ENCODE measurements at places on chromosomes 3 and 15.

- DNase-seq, result no peak
Observed at GRCh38 chr3:24428481-24428880, 66.2 kb downstream of the THRB start.

DNA sequence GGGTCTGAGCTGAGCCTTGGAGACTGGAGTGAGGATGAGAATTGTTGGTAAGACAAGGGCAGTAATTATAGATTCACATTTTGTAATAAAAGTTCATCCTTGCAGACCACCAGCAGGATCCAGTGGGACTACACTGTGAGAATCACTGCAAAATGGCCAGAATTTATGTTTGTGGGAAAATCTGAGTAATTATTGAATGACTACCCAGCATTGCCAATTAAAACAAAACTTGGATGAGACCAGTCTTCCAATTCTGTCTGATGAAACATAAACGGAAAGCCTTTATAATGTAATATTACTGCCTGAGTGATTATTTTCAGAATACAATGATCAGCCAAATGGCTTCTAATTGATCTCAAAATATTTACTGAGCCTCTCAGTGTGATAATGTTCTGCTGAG lies 323.3 kb upstream of the C2CD4B start:
- DNase-seq, result no peak

DNA sequence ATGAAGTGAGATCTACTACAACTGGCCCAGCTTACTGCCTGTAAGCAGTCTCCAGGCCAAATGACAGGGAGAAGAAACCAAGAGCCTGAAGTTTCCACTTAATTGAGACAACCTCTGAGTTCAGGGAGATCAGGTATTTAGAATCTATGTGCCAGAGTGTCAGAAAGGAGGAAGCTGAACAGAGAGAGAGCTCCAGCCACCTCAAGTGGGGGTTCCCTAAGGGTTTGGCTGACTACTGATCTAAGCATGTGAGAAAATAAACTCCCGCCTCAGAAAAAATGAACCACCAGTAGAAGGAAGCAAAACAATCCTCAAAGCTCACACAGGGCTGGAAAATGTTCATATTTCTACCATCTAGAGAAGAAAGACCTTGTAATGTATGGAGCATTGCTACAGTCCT lies 25.0 kb downstream of the ADAM10 start:
- no peak for DNase-seq

DNA sequence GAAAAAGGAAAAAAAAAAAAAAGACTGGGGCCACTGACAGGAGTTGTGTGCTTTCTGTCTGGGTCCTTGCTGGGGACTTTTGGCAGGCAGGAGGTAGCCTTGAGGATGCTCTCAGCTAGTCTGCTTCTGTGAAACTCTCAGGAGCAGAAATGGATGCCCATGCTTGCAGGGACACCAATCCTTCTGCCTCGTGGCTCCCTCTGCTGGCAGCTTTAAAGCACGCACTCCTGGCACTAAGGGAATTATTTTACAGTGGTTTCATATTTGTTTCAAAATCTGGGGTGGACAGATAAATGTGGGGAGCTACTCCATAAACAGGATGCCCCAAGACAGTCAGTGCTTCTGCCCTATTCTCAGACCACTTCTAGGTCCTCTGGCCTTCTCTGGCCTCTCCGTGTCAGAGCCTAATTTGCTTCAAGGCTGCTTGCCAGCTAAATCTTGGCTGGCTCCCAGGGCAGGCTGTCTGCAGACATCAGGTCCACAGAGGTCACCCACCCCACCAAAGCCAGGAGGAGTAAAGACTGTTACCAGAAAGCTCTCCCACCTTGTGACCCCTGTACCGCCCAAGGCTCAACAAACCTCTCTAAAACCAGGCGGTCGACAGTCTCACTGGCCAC lies 17.1 kb downstream of the TRAIP start:
- peak; percentile 85 for DNase-seq

GRCh38 chr15:94348084-94348483 lies 116.7 kb downstream of the MCTP2 start:
- no peak for DNase-seq

- no peak for DNase-seq
Observed at GRCh38 chr15:38662805-38663204, 98.2 kb upstream of the RASGRP1 start.

DNA sequence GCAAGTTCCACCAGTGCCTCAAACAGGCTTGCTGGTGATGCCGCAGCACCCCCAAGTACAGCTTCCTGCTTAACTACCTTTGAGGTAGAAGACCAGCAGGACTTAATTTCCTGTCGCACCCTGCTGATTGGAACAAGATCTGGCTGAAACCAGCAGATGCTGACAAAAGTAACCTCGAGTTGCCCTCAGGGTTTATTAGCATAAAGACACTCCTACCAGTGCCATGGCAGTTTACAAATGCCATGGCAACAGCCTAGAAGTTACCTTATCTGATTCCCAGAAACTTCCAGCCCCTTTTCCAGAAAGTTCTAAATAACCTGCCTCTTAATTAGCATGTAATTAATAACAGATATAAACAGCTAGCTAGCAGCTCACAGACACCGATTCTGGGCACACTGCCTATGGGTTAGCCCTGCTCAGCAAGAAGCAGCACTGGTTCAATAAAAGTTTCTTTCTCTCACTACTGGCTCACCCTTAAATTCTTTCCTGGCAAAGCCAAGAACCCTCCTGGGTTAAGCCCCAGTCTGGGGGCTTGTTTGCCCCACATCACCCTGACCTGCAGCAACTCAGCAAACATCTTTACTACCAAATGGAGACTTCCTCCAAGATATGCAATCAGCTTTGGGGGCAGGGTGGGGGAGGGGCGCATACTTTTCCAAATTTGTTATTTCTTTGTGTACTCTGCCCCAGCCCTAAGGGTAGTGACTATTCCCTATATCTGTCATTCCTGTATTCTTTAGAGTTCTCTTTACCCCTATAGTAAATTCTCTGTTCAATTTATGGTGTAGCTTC lies 54.2 kb downstream of the MAP4 start:
- no peak for DNase-seq

GRCh38 chr3:139888561-139889140 lies 46.3 kb upstream of the CLSTN2 start:
- no peak for DNase-seq

- DNase-seq, result no peak
Observed at GRCh38 chr3:37502621-37503020, 328.2 kb upstream of the LRRFIP2 start.

DNA sequence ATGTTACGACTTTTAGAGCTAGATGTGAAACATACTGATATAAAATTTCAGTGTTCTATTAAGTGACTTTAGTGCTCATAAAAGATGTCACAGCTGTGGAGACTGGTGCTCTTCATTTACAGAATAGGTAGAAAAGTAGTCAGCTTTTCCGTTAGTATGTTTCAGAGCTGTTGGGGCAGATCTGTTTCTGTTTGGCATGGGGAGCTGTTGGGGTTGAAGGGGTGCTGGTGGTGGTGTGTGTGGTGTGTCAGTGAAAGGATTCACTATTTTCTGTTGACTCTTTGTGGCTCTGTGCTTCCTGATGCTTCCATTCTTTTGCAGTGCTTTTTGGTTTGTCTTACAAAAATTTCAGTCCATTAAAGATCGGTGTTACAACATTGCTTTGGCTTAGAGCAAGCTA lies 3.2 kb downstream of the UBE2E2 start:
- no peak for DNase-seq

GRCh38 chr15:100558771-100559254 lies 30.1 kb upstream of the CERS3 start:
- DNase-seq, result no peak

GRCh38 chr3:46271209-46271745 lies 29.0 kb downstream of the CCR3 start:
- no peak for DNase-seq

DNA sequence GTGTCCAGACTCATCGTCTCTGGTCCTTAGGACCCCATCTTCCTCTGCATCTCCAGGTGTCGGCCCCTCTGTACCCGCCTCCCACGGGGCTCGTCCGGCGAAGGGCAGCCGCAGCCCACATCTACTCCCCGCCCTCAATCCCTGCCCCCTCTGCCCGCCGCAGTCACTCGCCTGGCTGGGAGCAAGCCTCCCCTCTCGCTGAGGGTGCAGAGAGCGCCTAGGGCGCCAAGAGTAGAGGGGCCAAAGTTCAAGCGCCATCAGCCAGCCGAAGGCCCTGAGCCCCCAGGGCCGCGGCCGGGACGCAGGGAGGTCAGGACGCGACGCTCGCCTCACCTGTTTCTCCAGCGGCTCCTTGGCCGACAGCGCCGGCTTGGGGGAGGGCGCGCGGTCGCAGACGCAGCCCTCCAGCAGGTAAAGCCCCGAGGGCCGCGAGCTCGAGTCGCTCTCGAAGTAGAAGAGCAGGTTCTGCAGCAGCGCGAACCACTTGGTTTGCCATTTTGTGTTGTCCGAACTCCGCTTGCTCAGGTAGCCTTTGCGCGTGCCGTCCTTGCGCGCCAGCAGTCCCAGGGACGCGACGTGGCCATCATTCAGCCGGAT lies 592 bp downstream of the RASGRF1 start:
- DNase-seq, result no peak

GRCh38 chr3:103189941-103190340 lies 755.1 kb downstream of the ZPLD1 start:
- DNase-seq, result no peak

DNA sequence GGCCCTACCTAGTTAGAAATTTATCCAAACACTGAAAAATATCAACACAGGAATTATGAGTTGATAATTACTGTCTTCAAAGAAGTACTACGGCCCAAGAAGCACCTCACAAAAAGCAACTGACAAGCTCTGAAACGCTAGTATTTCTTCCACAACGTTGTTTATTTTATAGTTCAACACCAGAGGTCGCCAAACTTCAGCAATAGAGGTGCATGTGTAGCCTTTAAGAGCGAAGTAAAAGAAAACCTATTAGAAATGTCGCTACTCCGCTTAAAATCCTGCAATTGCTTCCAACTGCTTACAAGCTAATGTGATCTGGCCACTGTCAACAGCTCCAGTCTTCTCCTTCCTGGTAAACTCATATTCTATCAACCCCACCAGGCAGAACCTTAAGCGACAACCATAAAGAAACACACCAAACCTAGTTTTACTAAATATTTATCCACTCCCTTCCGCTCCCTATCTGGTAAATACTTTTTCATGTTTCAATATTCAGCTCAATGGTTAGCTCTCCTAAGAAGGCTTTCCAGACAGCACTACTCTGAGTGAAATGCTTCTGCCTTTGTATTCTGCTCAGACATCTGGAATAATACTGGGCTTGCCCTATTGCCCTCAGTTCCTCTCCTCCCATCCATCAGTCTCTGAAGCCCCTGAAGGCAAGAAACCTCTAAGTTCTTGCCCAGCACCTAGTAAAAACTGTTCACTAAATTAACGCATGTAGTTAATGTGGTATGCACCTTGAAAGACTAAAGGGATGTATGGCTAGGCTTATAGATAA lies 110.2 kb downstream of the NR1I2 start:
- peak; percentile 10 for DNase-seq

DNA sequence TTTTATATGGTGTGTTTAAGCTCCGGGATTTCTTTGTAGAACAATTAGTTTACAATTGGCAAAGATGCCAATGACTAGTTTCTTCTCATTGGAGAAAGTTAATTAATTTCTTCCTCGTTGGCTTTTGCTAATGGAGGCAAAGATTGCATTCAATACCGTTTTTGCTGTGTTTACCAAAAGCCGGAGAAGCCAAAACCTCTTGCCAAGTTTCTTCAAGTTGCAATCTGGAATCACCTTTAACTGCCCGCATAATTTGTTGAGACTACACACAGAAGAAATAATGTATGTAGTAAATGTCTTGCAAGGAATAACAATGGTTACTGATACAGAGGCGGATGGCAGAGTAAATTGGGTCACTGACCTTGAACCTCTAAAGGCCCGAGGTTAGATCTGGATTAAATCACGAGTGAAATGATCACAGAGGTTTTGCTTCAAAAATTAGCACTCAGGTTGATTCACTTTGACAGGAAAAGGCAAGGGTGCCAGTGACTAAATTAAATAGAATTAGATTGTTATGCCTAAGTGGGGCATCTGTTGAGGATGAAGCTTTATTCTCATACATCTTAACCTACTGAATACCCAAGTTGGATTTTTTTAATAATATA lies 732.1 kb upstream of the NR2F2 start:
- no peak for DNase-seq

DNA sequence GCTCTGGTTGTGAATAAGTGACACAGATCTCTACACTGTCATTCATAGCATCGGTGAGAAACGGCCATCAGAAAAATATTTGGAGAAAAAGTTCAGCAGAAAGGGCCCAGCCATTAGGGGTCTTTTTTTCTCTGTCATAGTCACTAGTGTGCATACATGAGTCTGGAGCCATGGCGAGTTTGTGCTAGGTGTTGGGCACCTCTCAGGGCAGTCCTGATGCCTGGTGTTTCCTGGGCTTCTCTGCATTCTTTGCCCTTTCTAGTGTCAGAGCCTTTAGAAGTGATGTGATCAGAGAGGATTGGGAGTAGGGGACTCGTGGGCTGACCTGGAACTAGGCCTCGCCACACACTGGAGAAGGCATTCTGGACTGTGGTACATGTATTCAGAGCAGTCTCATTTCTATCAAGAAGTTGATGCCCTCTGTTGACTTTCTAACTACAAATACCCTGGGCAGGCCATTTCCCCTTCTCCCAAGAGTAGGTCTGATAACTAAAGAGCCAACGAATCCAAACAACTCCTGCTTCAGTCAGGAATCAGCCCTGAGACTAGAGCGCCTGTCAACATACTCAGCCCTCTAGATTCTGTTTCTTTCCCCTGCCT lies 1.6 kb downstream of the KY start:
- DNase-seq, result no peak

DNA sequence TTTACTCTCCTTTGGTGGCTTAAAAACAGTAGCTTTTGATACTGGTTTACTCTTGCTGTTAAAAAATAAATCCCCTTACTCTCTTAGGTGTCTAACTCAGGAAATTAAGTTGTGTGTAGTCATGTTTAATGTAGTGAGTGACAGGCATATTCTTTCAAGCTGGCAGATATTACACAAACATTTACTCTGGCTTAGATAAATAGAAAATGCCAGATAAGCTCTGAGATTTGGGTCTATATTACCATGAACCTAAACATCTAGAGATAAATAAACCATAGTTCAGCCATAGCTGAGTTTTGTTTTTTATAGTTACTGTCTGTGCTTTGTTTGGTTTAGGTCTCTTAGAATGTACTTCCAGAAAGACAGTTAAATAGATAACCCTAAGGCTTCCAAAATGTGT lies 2.4 kb downstream of the SEMA6D start:
- DNase-seq, result no peak

- DNase-seq, result no peak
Observed at GRCh38 chr15:68621535-68621934, 42.7 kb downstream of the CORO2B start.

- DNase-seq, result no peak
Observed at GRCh38 chr3:98692787-98693473, 70.2 kb upstream of the ST3GAL6 start.

DNA sequence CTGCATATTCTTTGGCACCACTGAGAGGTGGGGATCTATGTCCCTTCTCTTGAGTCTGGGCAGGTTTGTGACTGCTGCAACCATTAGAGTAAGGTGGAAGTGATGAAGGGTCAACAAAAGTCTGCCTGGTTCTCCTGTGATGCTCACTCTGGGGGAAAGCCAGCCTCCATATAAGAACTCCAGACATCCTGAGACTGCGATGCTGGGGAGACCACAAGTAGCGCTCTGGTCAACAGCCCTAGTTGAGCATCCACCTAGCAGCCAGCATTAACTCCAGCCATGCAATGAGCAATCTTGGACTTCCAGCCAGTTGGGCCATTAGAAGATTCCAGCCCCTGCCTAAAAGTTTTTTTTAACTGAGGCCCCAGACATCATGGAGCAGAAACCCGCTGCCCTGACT lies 62.8 kb downstream of the SCN11A start:
- DNase-seq, result no peak

Data from ovary (tissue), 10 donors.